Sciatic nerve (tissue), 2 donors: ENCODE measurements at places on chromosomes 3 and 15.

- DNase-seq, result no peak
Observed at GRCh38 chr3:98855806-98856400, 45.6 kb downstream of the DCBLD2 start.

- DNase-seq, result no peak
Observed at GRCh38 chr3:177514611-177515499, 317.6 kb upstream of the TBL1XR1 start.

DNA sequence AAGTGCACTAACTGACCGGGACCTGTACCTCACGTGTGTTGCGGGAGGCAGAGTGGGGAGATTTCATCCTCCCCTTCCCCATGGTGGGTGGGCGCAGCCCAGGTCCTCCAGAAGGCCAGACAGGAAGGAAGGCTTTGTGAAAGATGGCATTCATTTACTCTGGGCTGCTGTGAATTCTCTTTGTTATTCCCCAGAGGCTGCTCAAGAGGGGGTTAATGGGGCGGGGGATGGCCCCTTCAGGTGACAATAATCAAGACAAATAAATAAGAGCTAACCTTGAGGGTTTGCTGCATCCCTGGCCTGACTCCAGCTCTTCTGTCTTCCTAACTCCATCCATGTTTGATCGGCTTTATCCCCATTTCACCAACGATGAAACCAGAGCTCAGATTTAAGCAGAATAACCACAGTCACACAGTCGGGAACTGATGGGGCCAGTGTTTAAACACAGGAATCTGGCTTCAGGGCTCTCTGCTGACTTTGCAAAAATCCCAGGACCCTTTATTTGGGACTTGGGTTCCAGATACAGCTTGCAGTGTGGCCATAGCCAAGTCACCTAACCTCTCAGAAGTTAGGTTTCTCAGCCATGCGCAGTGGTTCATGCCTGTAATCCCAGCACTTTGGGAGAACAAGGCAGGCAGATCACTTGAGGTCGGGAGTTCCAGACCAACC is 16.5 kb downstream of the PIF1 start:
- DNase-seq, result no peak

DNA sequence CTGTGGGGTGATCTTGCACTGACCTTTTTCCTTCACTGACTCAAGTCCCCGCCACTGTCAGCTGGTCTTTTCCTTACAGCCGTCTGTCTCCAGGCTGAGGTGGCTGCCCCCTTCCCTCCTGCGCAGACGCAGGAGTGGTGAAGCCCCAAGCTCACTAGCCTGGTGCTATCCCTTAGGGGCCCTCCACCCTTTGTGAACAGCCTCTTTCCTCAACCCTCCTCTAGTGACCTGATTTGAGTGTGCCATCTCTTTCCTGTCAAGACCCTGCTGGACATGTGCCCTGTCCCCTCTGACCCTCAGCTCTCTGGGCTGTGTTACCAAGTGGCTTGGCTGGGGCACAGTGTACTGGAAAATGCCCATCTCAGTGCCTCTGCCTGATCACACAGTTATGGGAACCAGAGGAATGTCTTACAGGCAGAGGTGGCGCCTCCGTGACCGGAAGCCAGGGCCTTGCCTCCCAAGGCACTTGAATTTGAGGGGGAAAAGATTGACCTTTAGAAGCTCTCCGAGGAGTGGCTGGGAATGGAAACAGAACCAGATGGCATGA is 8.7 kb downstream of the KBTBD13 start:
- DNase-seq, result no peak

DNA sequence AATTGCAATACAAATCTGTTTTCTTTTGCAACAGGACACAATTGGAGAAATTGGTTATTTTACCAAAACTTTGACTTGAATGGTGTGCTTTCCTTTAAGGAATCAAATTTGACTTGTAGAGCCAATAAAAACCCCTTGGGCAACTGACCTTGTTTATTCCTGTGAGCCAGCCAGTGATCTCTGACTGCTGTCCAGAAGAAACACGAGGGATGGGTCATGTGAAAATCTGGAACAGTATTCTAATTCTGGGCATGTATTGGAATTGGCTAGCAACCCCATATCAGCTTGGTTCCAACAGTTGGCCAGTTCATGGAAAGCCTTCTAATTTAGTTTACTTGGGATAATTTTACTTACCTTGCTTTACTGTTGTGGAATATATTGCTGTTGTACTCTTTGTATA is 19.1 kb upstream of the HHATL start:
- no peak for DNase-seq
